ENCODE measurements at places on chromosomes 7 and 10. TPM values are rescaled to one million over a fixed set of nuclear protein-coding genes. Genes with fewer than 3 reads are reported as not detected.

LLCFC1 gene
- not detected for total RNA-seq

CAMK2B gene
- 0.27 TPM for total RNA-seq

CNTNAP2 gene
- not detected for total RNA-seq

FOXI2 gene
- total RNA-seq, result not detected

PAPOLB gene
- not detected for total RNA-seq

OR2A5 gene
- not detected for total RNA-seq

LRRC18 gene
- total RNA-seq, result not detected

IFIT1B gene
- total RNA-seq, result not detected

WDR37 gene
- total RNA-seq, result 26.1 TPM

EPHA1 gene
- total RNA-seq, result 0.66 TPM

Measured in T-helper 1 cell treated with Interleukin-12 subunit alpha and Interleukin-12 subunit beta and Interleukin-4 antibody, amounts not matched to agents 30 ng/mL and 1 ng/mL, for 36 hours (primary cell).